ENCODE measurements at places on chromosomes 4 and X.

- DNase-seq, result no peak
Measured at GRCh38 chrX:19303256-19303880, 40.4 kb upstream of the PDHA1 start.

DNA sequence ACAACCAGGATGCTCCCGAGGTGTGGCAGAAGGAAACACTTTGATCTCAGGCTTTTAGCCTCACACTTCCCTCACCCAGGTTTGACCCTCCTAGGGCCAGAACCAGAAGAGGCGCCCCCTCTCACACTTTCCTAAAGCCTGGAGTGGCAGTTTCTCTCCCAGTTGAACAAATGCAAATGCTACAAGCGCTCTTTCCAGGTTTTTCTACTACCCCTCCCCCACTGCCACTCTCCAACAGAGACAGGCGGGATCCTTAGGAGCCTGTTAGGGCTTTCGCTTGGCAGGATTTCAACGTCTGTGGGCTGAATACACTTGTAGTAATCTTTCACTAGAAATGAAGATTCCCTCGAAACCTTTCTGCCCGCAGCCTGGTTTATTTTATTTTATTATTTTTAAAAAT is 2.4 kb downstream of the TSC22D3 start:
- DNase-seq, result no peak

DNA sequence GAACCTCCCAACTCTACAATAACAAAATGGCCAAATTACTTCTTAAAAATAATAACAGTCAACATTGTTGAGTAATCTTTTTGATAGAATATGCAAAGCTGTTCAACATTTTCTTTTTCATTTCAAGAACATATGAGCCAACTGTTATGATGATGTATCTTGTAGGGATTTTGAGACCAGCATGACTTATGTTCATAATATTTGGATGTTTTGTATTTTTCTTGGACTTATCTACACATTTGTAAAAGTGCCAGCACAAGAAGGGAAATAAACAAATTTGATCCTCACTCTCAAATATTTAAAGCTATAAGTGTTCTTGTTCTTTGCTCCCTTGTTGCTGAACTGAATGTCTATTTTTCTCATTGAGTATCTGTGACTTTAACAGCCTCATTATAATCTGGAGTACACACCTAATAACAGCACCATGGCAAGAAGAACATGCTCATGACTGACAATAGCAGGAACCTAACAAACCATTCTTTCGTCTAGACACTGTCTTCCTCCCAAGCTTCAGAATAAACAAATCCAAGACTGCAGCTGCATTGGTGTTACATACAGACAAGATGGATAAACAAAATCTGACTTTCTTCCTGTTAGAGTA is 1049.7 kb downstream of the FAT4 start:
- DNase-seq, result no peak

DNA sequence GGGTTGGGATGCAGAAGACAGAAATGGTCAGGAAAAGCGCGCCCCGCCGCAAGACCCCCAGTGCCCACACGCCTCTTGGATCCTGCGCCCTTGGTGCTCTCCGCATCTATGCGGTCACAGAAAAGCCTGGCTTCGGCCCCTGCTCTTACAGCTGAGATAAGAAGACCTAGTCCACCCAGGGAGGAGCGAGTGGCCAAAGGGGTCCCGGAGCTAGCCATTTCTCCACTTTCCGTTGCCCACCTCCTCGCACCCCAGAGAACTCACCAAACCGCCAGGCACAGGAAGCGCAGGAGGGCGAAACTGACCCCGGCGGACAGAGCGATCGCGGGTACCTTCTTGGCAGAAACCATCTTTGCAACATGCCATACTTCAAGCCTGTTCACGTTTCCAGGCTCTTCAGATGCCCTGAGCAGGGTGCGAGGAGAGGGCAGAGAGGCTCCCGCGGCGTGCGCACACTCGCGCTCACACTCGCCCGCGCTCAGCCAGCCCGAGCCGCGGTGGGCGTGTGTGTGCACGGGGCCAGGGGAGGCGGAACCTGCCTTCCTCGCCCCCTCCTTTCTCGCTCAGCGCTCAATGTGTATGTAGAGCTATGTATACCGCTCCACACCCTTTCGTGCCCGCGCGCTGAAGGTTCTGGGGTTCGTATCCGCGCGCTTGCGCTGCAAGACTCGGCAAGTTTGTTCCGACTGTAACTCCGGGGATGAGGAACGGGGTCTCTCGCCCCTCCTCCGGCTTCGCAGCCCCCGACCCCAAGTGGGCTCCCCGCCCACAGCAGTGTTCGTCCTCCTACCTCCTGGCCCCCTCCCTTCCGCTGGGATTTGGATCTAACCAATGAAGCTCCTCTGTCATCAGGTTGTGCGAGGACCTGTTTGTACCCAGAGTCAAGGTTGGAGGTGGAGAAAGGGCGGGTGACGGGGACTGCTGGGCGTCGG is at the start of gene GABRA4:
GABRA4 (minus strand) TSS at position 507 of the 932 bp plus-strand sequence; CDS start at position 350, 157 bp downstream.
- DNase-seq, result no peak

- no peak for DNase-seq
Measured at GRCh38 chr4:158176108-158176507, 3.3 kb upstream of the GASK1B start.

- DNase-seq, result no peak
Measured at GRCh38 chr4:78377555-78377954, 174.0 kb upstream of the ANXA3 start.

DNA sequence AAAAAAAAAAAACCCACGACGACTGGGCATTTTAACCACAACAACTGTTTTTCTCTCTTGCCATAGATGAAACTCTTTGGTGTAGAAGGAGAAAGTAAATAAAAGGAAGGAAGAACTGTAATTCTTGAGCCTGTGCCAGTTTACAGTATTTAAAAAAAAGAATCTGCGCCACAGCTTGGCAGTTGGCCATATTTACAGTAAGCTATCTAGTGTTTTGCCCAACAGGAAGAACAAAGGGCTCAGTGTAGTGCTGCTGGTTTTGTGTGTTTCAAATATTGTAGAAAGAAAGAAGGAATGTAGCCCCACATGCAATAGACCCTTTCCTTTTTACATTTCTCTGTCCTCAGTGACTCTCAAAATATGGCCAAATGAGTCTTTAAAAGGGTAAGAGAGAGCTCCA is 66.1 kb downstream of the NR3C2 start:
- DNase-seq, result no peak

GRCh38 chrX:131521824-131522223 is 22.1 kb upstream of the OR13H1 start:
- no peak for DNase-seq

- no peak for DNase-seq
Measured at GRCh38 chrX:132676561-132677186, 187.8 kb upstream of the MBNL3 start.

DNA sequence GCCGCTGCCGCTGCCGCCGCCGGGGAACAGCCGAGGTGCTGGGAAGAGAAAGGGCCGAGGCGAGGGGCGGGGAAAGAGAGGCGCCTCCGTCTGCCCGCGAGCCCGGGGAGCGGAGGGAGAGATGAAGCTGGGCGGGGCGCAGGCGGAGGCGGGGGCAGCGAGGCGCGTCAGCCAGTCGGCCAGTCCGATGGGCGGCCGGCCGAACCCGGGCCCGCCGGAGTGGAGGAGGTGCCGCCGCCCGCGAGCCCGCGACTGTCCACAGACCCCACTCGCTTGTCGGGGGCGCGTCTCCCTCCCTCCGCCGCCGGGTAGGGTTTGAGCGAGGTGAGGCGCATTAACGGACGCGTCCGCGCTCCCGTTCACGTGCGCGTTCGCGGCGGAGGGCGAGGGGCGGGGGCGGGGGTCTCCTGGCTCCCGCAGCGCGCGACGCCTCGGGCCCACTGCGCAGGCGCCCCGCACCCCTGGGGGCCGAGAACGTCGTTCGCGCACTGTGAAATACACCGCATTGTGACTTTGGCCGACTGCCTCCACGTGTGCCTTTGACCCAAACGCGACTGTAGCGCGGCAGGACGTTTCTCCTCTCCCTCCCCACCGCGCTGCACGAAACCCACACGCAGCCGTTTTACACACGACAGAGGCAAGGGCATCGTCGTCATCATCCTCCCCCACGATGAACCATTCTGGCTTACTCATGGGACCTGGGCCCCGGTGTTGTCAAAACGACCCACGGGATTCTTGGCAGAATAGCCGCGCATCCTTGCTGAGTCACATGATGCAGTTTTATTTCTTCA is at the start of gene NUDT11:
NUDT11 (minus strand) TSS at position 92 of the 791 bp plus-strand sequence. CDS start 148 bp downstream, outside the sequence.
- no peak for DNase-seq

GRCh38 chr4:70505151-70505748 is 13.1 kb upstream of the AMTN start:
- no peak for DNase-seq

GRCh38 chr4:184392316-184392715 is 82.0 kb downstream of the IRF2 start:
- DNase-seq, result no peak

GRCh38 chrX:1093121-1093520 is 119.3 kb downstream of the CRLF2 start:
- DNase-seq, result no peak

DNA sequence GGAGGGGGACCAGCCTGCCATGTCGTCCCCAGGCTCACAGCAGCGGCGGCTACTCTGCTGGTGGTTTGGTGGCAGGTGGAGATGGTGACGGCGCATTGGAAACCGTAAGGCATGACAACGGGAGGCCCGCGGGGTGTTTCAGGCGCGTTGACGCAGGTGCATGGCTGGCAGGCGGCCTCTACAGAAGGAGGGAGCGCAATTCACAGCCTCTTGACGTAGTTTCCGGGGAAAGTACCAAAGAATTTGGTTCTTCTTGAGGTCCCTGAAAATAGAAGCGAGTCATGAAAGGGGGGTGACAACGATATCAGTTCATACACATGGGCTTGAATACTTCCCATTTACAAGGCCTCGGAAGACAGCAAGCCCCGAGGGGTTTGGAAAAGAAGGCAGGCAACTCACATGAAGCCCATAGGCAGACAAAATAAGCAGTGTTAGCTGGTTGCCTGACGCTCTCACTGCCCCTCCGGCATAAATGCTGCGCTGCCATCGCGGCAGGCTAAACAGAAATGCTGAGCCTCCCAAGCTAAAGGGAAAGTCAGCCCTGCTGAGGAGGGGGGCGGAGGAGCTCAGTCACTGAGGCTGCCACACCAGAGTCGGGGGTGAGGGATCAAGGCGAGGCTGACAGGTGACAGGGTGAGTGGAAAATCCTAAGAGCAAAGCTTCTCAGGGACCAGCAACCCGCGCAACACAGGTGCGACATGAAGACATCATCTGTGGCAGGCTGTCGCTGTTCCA is 52.3 kb upstream of the PDLIM3 start:
- DNase-seq, result no peak

- DNase-seq, result no peak
Measured at GRCh38 chr4:24094726-24095125, 204.9 kb upstream of the PPARGC1A start.

DNA sequence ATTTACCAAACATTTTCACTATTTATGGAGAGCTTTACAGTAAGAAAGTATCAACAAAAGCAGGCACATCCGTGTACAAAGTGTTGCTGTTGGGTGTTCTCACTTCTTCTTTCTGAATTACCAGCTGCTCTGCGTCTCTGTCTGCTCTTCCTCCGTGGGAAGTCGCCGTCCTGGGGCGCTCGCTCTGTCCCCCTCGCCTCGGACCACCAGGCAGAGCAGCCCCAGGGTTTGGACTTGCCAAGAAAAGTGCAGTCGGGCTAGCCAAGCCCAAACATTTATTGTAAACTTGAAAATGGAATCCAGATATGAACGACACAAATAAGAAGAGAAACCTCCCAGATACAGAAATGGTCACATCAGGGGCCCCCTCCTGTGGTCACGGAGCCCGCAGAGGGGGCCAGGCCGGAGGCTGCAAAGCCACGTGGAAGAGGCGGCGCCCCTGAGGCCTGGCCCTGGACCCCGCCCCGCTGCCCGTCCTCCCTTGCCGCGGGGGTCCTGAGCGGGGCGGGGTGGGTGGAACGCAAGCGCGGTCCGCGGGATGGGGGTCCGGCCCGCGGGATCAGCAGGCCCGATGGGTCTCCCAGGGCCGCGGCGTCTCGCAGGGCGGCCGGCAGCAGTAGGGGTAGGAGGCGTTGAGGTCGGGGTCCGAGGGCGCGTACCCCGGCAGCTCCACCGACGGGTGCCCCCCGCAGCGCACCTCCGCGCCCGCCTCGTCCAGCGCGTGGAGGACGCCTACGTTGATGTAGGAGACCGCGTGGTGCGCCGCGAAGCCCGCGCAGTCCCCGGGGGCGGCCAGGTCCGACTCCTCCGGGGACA is 1.5 kb downstream of the TMEM271 start:
- DNase-seq, result no peak

DNA sequence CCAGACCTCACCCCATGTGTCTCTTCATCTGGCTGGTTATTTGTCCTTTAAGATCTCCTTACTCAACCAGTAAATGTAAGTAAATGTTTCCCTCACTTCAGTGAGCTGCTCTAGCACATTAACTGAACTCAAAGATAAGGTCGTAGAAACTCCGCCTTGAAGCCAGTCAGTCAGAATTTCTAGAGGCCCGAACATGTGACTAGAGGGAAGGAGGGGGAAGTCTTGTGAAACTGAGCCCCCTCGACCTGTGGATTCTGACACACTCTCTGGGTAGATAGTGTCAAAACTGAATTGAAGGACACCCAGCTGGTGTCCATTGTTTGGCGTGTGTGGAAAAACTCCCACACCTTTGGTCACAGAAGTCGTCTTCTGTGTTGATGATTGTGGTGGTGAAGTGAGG is 933.9 kb downstream of the ADGRL3 start:
- DNase-seq, result no peak

DNA sequence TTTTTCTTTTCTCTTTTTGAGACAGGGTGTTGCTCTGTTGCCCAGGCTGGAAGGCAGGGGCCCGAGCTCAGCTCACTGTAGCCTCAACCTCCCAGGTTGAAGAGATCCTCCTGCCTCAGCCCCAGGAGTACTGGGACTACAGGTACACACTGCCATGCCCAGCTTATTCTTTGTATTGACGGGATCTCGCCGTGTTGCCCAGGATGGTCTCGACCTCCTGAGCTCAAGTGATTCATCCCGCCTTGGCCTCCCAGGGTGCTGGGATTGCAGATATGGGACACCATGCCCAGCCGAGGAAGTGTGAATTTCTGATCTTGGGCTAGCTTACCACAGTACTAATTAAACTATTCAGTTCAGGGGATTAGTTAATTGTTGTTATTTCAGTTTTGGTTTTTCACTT is 28.6 kb upstream of the FAM193A start:
- no peak for DNase-seq

GRCh38 chr4:35250331-35250730 is 994.0 kb downstream of the ARAP2 start:
- no peak for DNase-seq

GRCh38 chrX:47178337-47178736 is 15.3 kb upstream of the UBA1 start:
- DNase-seq, result no peak

DNA sequence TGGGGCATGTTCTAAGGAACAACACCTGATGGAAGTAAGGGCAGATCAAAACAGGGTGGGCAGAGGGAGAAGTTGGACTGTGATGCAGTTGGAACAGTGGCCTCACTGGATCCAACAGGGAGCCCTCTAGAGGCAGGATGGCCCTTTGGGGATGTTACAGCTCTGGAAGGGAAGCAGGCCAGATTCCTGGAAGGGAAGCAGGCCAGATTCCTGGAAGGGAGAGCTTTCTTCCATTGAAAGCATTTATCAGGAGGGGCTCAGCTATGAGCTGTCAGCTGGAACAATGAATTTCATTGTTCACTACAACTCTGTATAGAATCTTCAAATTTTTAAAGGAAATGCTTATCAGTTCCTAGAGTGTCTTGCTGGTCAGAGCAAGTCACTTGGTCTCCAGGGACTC is 17.7 kb downstream of the IL15 start:
- no peak for DNase-seq

- DNase-seq, result no peak
Measured at GRCh38 chr4:59222221-59222620, 1977.9 kb upstream of the ADGRL3 start.
